Kidney glomerular epithelial cell (primary cell): ENCODE measurements at places on chromosomes 11 and 22.
A peak's percentile ranks its signal among the peaks of the same experiment; 100 is the strongest.

DNA sequence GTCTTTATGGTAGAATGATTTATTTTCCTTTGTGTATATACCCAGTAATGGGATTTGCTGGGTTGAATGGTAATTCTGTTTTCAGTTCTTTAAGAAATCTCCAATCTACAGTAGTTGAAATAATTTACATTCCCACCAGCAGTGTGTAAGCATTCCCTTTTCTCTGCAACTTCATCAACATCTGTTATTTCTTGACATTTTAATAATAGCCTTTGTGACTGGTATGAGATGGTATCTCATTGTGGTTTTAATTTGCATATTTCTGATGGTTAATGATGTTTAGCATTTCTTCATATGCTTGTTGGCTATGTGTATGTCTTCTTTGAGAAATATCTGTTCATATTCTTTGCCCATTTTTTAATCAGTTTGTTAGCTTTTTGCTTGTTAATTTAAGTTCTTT is 901.2 kb downstream of the METTL15 start:
- DNase-seq = no peak

GRCh38 chr11:284105-285020 is 4.6 kb upstream of the PGGHG start:
- no peak for DNase-seq

DNA sequence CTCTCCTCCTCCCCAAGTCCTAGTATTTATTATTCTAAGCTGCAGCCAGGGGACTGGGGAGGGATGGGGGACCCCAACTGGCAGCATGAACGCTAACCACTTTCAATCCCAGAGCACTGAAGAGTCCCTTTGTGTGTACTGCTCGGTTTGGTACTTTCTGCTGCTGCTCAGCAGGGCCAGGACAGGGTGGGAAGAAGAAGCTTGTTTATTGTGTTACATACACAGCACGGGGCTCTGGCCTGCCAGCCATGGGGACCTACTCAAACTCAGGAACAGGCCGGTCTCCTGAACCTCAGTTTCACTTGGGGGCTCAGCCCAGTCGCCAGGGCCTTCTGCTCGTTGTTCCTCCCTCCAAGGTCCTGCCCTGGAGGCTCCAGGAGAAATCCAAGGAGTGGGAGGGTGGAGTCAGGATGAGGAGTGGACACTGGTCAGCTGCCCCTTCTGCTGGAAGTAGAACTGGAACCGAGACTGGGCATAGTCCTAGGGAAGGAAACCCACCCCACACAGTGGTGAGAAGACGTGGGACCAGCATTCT is 616 bp upstream of the CPT1B start:
- DNase-seq = no peak

DNA sequence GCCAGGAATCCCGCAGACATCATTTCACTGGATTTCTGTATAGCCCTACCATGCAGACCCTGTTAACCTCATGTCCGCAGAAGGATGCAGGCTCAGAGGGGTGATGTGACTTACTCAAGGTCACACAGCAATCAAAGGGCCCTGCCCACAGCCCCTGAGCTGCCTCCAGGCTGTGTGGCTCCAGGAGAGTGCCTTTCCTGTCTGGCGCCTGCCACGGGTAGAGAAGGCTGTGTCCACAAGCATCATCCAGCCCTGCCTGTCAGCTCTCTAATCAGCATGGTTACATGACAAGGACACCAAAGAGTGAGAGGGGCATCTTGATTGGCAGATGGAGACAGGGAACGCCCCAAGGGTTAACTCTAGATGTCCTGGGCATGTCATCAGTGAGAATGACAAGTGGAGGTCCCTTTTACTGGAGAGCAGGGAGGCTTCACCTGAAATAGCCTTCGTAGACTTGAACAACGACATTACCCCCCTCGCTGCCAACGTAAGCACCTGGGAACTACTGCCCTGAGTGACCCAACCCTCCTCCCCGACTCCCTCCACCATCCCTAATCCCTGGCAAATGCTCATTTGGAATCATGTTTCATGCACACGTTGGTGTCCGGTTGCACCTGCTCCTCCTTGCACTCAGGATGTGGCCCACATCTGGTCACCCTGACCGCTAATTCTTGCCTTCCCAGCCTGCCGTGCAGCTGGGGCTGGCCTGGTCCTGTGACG is 6.9 kb downstream of the FGF19 start:
- DNase-seq = no peak

DNA sequence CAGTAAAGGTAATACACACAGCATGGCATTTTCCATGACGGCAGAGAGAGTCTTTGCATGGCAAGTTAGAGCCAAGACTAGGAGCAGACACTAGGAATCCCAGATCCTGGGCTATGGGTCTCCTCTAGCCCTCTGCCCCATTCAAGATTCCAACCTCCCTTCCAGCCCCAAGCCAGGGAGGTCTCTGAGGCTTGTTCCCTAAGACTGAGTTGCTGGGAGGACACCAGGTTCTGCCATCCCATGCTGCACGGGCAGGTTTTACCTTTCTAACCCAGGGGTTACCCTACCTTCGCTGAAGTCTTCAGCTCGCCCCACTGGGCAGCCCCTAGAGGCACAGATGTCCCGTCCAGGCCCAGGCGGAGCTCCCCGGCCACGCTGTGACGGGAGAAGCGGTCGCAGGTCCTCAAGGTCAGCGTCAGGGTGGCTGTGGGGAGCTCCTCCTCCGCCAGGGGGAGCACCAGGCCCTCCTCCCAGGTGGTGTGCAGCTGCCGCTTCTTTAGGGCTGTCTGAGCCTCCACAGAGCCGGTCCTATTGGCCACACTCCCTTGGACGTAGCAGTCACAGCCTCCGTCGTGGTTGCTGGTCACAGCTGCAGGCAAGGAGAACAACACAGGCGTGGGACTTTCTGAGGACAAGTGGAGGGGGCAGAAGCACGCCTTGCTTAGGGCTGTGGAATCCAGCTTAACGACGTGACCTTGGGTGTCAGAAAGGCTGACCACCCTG is 33.8 kb downstream of the SYT13 start:
- no peak for DNase-seq

GRCh38 chr11:26741036-26741435 is 19.2 kb upstream of the SLC5A12 start:
- peak; percentile 8 for DNase-seq

DNA sequence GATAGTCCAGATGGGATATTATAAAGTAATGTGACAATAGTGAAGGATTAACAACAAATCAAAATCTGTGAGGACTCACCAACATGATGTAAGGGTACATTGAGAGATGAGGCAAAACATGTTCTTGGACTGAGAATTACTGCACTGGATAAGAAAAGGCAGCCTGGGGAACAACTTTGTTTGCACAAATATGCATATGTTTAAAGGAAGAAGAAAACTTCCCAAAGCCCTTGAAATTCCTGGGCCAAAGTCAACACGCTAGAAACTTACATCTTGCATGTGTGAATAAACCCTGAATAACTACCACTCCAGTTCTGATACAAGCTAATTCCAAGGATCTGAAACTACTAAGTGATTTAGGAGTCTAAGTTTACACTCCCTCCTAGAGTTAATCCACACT is 1.1 kb downstream of the OR52A5 start:
- DNase-seq = no peak
